ENCODE measurements at places on chromosomes 12 and 14.

GRCh38 chr12:52204931-52205505 lies 13.2 kb upstream of the KRT80 start:
- DNase-seq: no peak

- DNase-seq: no peak
Observed at GRCh38 chr14:32400480-32400879, 71.4 kb downstream of the AKAP6 start.

- no peak for DNase-seq
Observed at GRCh38 chr12:113469949-113470743, 1.5 kb downstream of the LHX5 start.

- DNase-seq: no peak
Observed at GRCh38 chr12:6734506-6735387, 10.9 kb downstream of the COPS7A start.

DNA sequence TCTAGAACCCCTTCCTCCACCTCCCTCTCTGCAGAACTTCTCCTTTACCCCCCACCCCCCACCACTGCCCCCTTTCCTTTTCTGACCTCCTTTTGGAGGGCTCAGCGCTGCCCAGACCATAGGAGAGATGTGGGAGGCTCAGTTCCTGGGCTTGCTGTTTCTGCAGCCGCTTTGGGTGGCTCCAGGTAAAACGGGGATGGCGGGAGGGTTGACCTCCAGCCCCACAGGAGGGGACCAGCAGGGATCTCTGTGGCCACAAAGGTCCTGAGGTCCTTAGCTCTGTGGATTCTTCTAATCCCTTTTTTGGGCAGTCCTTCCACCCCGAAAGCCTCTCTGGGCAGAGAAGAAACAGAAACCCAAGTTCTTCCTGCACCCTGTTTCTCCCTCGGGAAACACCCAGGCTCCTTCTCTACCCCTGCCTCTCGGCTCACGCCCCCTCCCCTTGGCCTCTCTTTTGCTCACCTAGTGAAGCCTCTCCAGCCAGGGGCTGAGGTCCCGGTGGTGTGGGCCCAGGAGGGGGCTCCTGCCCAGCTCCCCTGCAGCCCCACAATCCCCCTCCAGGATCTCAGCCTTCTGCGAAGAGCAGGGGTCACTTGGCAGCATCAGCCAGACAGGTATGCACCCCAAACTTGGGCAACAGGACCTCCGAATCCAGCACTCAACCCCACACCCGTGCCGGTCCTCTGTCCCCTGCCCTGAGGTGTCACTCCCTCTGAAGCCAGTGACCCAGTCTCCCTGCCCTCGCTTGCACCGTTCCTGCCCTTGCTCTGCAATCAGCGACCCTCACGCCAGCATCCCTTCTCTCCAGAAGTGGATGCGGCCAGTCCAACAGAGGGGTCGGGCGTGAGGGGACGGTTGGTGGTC lies 638 bp downstream of the LAG3 start:
- DNase-seq: no peak

- peak; percentile 57 for DNase-seq
Observed at GRCh38 chr14:95523815-95524448, 7.5 kb upstream of the SYNE3 start.

GRCh38 chr12:98532687-98533304 lies 17.4 kb downstream of the TMPO start:
- DNase-seq: peak; percentile 50

GRCh38 chr12:76909290-76909689 lies 30.5 kb upstream of the CSRP2 start:
- DNase-seq: no peak

DNA sequence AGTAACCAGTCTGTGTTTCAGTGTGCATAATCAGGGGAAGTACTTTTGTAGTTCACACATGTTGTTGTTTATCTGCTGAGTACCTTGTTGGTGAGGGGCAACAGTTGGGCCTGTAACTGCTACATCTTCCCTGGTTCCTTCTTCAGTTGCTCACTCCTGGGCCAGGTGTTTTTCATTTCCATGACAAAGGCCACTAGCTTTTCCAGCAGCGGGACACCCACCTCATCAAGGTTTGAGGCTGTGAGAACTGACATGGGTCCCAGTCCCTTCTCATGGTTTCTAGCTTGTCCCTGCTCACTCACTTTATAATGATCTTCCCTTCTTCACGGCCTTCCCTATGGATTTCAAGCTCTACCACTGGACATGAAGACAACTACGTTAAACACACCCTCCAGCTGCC lies 1.5 kb upstream of the NOXRED1 start:
- no peak for DNase-seq

DNA sequence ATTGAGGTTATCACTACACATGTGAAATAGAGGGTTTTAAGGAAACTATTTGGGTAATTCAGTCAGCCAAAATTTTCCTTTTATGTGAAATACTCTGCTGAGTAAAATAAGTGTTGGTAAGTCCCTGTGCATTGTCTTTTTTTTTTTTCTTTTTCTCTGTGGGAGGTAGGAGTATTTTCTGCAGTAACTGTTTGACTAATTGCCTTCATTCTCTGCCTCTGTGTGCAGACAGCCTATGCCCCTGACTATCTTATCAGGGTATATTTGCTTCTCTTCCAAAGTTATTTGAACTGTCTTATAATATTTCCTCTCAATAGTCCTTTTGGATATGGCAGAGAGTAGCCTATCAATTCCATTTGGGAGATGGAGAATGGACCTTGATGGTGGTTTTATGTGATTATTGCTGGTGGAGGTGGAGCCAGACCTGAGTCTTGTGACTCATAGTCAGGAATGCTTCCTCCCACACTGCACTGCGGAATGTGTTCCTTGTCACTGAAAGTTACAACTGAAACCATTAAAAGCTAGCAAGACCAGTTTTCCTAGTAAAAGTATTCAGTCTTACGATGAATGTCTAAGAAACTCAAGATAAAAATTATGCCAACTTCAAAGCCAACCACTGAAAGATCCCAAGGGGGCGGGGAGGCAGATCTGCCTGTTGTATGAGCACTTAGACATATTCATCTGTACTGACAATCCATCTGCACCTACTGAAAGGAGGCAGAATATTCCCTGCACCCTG lies 40.9 kb upstream of the STXBP6 start:
- no peak for DNase-seq

- DNase-seq: no peak
Observed at GRCh38 chr12:28413460-28414109, 223.3 kb downstream of the CCDC91 start.

GRCh38 chr14:34498684-34499412 lies 36.8 kb upstream of the SPTSSA start:
- peak; percentile 72 for DNase-seq

DNA sequence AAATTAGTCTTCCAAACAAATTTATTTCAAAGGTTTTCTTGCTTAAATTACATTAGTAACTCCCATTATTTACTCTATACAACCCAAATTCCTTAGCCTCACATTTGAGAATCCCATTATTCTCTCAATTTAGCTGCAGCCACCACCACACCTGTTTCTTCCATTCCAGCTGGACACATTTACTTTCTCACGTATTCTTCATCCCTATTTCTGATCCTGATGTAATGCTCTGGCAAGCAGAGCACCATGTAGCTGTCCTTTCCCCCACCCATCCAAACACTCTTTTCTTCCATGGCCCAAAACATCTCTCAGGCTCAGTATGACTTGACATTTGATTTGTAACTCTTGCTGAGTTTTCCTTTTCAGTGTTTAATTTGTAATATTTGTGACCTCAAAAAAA lies 240.2 kb upstream of the CLEC14A start:
- DNase-seq: no peak

- DNase-seq: peak; percentile 11
Observed at GRCh38 chr12:47080725-47081502, 1.2 kb upstream of the AMIGO2 start.

DNA sequence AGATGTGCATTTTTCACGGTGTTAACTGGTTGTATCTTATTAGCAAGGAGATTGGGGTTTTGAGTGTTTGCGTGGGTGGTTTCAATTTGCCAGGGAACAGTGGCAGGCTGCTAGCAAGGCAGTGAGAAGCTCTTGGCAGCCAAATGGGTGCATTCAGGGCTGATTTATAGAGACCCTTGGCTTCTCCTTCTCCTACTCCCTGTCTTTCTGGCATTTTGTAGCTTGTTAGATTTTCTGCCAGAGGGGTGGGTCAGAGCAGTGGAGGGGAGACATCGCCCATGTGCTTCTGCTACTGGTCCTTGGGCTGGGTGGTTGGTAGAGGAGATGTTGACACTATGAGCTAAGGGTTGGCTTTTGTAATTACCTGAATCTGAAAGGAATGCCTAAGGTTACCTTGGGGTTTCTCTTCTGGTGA lies 9.6 kb downstream of the CALM1 start:
- DNase-seq: no peak

DNA sequence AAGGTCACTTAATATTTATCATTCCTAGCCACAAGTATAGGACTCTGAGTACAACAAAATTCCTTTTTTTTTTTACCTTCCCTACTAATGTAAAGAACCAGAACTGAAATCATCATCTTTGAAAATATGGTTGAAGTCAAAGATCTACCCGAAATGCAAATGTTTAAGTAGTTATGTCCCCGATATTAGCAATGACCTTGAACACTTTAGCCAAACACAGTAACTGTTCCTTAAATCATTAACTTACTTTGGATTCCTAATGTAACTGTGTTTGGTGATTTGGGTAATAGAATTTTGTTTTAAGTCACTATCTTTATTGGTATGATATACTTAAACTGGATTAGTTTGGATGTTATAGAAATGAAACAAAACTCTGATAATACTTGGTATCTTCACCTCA lies 14.4 kb downstream of the ITPR2 start:
- no peak for DNase-seq

DNA sequence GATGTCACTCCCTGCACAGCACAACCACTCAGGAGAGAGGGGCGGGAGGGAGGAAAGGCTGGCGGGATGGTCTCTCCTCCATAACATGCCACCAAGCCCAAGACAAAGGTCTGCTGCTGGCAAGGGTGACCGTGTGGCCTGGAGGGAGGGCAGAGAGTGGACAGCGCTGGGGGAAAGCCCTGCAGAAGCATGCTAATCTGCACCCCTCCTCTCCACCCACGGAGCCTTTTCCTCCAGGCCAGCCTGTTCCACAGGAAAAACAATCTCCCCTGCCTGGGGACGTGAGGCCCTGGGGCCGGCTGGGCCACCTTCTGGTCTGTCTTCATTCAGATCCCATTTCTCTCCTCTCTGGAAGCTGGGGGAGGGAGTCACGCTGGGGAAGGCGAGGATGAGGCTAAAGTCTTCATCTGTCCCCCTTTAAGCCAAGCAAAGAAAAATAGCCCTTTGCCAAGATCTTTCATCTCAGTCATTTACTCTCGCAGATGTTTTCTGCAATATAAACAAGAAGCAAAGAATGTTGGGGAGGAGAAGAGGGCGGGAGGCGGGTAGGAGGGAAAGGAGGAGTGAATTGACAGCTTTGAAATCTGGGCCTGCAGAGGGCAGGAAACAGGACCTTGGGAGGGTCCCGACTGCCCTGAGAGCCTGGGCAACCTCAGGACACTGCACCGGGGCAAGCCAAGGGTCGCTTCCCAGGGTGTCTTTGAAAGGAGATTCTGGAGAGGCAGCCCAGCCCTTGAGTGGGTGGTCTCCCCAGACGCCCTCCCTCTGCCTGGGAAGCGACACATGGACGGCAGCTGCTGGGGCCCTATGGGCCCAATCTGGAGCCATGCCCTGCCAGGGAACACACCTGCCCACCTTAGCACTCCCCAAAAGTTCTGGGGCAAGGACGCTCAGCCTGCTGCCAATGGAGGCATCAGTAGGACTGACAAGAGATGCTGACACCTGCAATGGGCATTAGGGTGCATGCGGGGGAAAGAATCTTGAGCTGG lies 133.6 kb downstream of the ZFP36L1 start:
- no peak for DNase-seq

GRCh38 chr14:52069307-52070050 lies 620 bp upstream of the NID2 start:
- no peak for DNase-seq

- no peak for DNase-seq
Observed at GRCh38 chr14:51865953-51866747, 5.7 kb downstream of the GNG2 start.

GRCh38 chr12:54021432-54022013 lies 6.7 kb upstream of the HOXC6 start:
- DNase-seq: no peak

DNA sequence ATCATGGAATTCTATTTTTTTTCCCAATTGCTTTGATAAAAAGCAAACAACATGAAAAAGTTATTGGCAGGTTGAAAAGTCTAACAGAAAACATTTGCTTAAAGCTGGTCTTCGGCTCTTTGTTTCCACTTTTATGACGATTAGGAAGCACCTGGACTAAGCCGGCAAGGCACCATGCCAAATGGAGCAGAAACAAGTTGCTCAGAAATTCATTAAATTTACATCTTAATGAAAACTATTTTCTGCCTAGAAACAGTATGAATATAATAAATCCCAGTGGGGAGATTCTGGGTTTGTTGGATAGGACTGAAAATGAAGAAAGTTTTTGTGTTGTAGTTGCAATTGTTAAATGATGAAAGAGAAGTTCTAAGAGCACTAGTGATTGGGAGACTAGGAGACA lies 51.4 kb upstream of the OR9K2 start:
- no peak for DNase-seq

DNA sequence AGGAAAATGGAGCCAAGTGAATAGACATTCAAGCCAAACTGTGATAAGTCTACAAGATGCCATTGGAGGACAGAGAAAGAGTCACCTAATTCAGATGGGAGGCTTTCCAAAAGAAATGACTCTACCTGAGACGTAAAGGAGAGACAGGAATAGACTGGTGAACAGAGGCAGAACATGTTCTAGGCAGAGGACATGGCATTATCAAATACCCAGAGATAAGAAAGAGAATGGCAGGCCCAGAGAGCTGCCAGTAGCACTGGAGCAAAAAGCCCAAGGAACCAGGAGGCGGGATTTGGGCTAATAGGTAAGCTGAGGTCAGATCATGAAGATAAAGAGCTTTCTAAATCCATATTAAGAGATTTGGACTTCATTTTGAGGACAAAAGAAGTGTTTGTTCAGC lies 207.1 kb downstream of the AKAP6 start:
- no peak for DNase-seq

DNA sequence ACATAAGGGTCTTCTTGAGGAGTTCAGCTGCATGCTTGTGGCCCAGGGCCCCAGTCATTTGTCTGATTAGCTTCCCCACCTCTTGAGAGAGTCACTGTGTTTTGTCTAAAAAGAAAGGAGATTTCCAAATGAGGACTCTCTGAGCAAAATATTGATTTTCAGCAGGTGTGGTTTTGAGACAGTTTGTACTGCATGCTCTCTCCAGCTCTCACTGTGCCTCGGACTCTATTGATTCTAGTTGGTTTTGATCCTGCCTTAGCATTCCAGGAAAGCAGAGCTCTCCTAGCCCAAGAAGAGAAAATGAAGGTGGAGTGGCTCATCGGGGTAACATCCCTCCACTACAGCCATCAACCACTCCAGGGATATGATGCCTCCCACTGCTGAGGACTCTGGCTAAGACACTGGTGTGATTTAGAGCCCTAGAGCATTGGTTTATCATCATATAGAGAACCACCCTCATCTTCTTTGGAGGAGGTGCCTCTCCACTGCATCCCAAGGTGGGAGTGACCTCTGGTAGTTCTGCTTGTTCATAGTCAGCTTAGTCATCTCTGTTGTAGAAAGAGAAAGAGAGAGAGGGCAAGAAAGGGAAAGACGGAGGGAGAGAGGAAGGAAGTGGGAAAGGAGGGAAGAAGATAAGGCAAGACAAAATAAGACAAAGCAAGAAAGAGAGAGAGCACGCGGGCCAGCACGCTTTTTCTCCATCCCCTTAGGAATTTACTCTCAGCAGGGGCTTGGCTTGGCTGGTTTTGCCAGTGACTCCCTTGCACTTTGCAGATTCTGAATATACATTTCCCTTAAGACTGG lies 365.6 kb downstream of the DPF3 start:
- DNase-seq: no peak

Measured in NCI-H345 (cell line).